ENCODE measurements at places on chromosomes 4 and X.

DNA sequence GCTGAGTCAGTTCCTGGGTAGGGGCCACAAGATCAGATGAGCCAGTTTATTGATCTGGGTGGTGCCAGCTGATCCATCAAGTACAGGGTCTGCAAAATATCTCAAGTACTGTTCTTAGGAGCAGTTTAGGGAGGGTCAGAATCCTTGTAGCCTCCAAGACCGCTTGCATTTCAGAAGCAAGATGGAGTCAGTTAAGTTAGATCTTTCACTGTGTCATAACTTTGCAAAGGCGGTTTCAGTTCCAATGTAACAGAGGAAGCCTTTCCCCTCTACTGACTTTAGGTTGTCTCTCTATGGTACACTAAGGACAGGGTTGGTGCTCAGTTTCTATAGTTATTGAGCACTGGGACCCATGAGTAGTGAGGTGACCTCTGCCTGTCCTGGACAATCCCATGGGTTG lies 127.3 kb upstream of the WDR1 start:
- no peak for DNase-seq

DNA sequence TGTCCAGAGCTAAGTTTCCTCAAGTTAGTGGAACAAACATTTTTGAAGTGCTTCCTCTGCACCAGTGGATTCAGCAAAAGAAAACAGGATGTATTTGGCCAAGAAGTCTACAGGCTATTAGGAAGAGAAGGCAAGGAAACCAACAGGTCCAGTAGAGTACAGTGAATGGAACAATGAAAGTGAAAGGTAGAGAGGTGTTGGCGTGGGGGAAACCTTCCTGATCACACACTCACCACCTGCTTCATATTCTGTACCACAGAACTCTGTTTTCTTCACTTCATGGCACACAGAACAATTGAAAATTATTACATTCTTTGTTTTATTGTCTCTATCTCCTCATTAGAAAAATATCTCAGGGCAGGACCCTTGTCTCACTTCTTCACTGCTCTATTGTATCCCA lies 417.4 kb upstream of the FMR1 start:
- no peak for DNase-seq

DNA sequence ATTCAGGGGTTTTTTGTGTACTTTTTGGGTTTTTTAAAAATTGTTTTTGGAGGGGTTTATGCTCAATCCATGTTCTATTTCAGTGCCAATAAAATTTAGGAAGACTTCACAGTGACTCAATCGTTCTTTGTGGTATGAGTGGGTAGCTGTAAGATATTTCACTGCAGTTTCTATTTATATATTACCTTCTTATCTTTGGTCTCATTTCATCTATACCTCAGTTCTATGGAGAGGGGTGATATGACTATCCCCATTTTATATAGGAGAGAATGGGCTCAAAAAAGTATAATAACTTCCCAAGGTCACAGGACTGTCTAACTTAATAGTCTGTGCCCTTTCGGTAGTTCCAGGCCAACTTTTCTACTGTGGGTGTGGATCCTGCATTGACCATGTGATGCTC lies 74.4 kb downstream of the MSN start:
- no peak for DNase-seq

DNA sequence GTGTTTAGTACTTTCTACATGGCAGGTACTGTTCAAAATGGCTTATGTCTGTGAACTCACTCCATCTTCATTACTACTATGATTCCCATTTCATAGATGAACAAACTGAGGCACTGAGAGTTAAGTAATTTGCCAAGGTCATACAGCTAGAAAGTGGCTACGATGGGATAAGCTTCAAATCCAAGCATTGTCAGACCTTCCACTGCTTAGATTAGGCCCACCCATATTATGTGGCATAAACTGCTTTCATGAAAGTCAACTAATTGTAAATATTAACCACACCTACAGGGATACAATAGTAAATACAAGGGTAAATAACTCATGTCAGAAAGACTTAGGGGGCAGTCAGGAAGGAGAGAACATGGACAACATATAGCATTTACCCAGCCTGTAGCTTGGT lies 68.8 kb downstream of the SLITRK2 start:
- DNase-seq: no peak

DNA sequence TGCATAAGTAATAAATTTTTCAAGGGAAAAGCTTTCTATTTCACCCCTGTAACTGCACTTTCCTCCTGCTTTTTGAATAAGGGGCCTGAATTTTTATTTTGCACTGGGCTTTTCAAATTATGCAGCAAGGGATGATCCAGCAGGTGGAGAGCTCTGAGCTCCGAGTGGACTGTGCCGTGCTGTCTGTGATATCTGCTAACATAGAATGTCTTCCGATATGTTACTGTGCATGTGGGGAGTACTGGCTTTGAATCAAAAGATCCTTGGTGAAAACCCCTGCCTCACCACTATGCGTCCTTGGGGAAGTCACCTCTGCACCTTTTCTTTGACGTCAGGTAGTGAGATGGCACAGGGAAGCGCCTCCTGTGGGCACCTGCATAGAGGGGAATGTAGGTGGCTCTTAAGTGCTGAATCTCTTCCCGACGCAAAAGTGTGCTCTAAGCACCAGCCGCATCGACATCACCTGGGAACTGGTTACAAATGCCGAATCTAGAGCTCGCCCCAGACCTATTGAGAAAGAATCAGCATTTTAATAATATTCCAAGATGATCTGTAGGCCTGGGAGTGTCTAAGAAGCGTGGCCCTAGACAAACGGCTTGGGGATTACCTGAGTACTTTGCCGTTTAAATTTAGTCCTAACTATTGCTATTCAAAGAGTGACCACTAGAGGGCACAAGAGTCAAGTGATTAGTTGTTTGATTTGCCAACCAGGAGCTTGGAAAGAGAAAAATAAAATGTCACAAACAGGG lies 19.2 kb upstream of the WFS1 start:
- no peak for DNase-seq

DNA sequence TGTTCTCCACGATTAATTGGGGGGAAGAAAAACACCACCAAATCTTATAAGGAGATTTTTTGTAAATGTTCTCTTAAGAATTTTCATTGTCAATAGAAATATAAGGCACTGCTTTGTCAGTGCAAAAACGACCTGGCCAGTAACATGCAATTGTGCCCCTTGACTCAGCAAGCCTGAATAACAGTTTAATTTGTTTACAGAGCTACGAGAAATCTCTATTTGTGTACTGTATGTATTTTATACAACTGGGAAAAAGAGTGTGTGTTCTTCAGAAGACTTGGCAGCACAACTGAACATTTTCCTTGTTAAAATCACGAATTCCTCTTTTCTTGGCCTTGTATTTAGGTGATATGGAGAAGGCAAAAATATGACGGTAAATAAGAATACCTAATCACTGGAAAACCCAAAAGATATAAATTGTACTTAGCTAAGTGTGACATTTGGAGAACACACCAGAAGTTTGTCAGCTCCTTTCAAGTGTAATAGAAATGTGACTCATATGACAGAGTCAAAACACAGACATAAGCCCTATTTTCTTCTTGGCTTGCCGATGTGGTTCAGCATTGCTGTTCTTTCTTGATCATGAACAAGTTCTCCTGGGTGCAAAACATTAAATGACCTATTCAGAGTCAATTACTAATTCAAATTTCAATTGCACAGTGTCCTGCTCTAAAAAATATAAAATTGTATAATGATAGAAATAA lies 945.0 kb upstream of the INTU start:
- DNase-seq: no peak

GRCh38 chrX:147875866-147876596 lies 35.7 kb upstream of the FMR1 start:
- no peak for DNase-seq

- DNase-seq: no peak
Measured at GRCh38 chrX:6732101-6732500, 197.2 kb upstream of the VCX3A start.

DNA sequence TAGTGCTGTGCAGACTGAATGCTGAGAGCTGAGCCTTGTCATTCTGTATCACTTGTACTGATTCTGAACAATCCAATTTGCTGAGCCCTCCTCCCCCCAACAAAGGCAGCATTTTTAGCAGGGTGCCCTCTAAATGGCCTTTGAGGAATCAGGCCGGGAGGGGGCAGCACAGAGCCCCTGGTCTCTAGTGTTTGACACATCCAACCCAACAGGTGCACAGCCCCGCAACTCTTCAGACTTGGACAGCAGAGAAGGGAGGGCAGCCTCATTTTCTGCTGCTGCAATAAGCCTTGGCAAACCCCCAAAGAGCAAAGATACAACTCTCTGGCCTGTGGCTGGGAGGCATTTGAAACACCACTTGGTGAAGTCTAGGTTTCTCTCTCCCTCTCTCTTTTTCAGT lies 3.4 kb downstream of the ATP1B4 start:
- DNase-seq: peak; percentile 41

GRCh38 chrX:3962511-3963311 lies 249.3 kb upstream of the PRKX start:
- DNase-seq: no peak

DNA sequence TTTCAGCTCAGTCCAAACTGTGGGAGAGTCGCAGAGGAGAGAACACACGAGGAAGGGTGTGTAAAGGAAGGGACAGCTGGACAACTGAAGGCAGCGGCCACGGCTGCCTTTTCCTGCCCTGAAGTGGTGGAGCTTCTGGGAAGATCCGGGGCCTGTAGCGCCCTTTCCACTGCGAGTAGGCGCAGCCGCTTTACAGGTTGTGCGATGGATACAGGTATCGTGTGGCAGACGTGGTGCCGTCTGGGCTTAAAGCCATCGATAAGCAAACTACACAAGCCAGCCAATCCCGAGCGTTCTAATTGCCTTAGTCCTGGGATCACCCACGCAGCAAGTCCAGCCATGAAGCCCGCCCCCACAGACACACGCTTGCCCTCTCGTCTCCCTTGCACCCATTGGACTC lies 15.4 kb downstream of the NKX6-1 start:
- DNase-seq: no peak

GRCh38 chr4:20252656-20253282 lies 1.1 kb downstream of the SLIT2 start:
- no peak for DNase-seq

- no peak for DNase-seq
Measured at GRCh38 chr4:42420140-42420539, 22.9 kb downstream of the SHISA3 start.

GRCh38 chr4:153518001-153518400 lies 51.8 kb downstream of the TMEM131L start:
- DNase-seq: no peak

DNA sequence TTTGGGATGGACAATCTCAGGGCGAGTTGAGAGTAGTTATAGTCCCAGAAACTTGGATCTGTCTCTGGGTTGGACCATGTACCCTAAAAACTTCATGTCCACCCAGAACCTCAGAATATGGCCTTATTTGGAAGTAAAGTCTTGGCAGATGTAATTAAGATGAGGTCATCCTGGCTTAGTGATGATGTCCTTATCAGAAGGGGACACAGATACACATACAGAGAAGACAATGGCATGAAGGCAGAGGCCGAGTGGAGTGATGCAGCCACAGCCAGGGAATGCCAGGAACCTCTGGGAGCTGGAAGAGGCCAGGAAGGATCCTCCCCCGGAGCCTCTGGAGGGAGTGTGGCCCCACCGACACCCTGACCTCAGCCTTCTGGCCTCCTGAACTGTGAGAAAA lies 61.2 kb upstream of the STX18 start:
- DNase-seq: no peak

DNA sequence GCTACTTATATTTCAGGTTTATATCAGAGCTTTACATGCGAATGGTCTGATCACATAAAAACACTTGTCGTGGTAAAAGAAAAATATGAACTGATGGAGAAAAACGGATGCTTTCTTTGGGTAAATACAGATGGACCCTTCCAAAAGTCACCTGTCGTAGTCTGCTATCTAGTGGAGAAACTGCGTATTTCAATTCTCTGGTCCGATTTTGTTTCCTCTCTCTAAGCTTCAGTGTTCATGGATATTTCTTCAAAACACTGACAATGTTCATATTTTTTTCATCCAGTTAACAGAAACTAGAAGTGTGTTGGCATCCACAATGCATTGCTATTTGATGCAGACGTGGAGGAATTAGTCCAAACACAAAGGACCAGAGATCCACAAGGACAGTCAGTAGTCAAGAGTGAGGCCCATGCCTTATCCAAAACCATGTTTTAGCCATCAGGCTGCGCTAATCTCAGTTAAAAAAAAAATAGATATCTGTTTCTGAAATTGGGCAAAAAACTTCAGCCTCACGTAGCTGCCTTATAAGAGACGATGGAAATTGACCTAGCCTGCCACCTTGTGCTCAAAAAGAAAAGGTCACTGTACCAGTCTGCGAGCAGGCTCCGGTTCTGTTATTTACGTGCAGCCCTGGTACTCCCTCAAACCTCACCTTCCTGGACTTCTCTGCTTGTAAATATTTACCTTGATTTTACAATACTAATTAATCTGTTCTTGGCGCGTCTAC lies 16.0 kb downstream of the MEPE start:
- DNase-seq: peak; percentile 7

DNA sequence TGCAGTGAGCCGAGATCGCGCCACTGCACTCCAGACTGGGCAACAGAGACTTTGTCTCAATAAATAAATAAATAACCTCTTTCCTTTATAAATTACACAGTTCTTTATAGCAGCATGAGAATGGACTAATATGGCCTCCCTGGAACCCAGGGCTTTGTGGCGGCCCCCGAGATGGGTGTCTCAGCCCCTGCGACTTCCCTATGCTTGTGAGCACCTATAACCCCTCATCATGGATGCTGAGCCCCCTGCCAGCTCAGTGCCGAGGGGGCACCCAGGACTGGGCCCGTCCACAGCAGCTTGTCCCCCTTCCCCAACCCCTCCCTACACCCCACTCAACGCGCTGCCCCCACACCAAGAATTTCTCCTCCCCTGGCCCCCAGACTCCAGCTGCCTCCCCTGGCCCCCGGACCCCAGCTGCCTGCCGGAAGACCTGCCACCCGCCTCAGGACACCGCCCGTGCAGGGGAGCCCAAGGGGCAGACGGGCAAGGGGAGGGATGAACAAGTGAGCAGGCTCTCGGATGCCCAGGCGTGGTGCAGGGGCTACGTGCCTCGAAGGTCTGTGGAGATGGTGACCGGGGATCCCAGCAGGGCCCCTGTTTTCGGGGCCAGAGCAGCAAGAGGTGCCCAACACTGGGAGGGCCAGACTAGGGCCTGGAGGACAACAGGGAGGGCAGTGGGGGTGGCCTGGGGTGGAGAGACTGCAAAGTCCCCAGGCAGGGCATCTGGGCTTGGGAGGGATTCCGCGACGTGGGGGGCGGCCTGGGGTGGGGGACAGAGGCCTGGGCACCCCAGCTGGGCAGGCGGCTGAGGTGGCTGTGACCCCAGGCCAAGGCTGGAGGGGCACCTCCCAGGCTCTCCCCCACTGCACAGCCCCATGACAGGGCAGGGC lies 74.0 kb downstream of the FAM53A start:
- no peak for DNase-seq

DNA sequence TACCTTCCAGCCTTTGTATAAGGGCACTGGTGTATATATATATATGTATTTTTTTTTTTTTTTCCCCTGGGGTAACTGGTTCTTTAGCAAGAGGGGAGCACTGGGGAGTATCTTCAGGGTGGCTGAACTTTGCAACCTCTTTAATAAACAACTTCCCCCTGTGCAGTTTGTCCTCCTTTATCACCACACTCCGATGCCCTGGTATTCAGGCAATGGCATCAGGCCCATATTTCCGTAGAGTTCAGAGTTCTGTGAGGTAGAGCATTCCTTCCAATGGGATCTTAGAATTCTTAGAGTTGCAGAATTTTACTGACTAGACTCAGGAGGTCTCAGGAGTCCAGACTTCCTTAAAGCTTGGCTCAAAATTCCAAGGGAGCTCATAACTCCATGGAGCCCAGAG lies 24.6 kb downstream of the NYX start:
- DNase-seq: no peak

Measured in stimulated activated CD4-positive, alpha-beta T cell treated with anti-CD3 and anti-CD28 coated beads, Interleukin-12 subunit alpha, Interleukin-12 subunit beta, amount 100 ng/mL, for 4 hours (primary cell).